ENCODE measurements at places on chromosomes 2 and 18.

GRCh38 chr2:127052057-127052770, 54.7 kb downstream of the BIN1 start:
- DNase-seq: no peak

GRCh38 chr2:205369813-205370212, 312.5 kb upstream of the NRP2 start:
- DNase-seq: no peak

- no peak for DNase-seq
These were observed 94.3 kb upstream of the GLI2 start for GRCh38 chr2:120641366-120641771.

DNA sequence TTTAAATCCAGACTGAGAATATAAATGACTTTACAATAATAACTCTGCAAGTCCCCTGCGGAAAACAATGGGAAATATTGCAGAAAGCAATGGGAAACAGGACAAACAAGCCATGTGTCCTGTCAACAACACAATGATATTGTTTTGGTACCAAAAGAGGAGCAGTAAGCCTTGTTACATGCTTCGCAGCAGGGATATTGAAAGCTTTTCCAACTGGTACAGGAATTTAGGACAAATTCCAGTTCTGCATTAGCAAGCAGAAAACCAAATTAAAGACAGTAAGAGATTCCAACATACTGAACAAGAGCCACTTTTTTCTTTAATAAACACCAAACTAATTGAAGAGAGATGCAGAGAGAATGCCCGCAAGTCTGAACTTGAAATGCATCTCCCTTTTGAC, 30.0 kb downstream of the FRZB start:
- no peak for DNase-seq

- DNase-seq: no peak
These were observed 183.8 kb downstream of the MYT1L start for GRCh38 chr2:2146969-2147900.

- DNase-seq: no peak
These were observed 773 bp downstream of the CMPK2 start for GRCh38 chr2:6864923-6865345.

GRCh38 chr2:226738821-226739544, 60.6 kb downstream of the IRS1 start:
- no peak for DNase-seq

- no peak for DNase-seq
These were observed at the start of gene CCL20 for GRCh38 chr2:227813562-227814353. CCL20 (plus strand) TSS chr2:227813842; CDS start chr2:227813912, 70 bp downstream.

DNA sequence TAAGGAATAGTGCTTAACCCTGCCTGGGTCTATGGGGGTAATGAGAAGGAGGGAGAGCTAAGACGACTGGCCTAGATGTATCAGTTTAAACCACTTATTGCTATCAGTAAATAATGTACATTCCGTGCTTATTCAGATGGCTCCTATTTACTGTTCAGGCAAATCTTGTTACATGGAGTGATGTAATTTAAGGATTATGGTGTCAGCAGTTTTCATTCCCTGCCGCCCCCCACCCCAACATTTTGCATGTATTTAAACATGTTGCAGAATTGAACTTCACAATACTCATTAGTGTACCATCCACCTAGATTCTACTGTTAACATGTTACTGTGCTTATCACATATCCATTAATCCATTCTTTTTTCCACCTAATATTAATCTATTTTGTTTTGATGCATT, 11.7 kb downstream of the AGPS start:
- no peak for DNase-seq

- no peak for DNase-seq
These were observed 79.3 kb upstream of the ITPRID2 start for GRCh38 chr2:181812106-181812743.

- DNase-seq: peak; percentile 19
These were observed 813.7 kb upstream of the ACVR2A start for GRCh38 chr2:147030966-147031720.

DNA sequence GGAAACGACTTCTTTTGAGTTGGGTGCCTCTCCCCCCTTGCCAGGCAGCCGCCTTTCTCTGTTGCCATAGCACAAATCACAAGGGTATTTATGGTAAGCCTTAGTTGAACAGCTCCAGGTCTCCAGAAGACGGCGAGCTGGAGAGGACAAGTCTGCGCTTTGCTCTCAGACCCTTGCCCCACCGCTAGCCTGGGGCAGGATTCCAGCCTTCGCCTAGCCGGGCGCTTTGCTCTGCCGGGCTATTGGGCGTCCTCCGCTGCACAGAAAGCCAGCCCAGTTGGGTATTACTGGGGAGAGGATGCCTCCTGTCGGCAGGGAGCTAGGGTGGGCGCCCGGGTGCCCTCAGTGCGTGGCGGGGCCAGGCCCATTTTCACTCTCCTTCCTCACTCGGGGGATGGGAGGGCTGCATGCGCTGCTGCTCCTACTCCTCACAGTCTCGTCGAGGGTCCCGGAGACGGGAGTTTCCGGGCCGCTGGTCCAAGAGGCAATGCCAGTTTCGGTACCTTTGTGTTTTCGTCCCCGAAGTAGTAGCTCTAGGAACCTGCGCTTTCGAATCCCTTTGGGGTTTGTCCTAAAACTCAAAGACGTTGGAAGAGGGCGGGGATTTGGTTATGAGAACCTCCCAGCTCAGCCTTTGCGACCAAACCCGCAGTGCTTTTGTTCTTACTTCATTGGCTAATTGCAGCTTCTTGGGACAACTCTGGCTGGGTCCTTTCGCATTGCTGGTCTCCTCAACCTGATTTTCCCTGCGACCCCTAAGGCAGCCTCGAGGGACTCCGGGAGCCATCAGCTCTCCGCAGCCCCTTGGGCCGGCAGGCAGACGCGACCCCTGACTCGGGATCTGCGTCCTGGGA, 3.6 kb upstream of the DLX2 start:
- peak; percentile 11 for DNase-seq

GRCh38 chr2:111100765-111101162, 19.9 kb upstream of the BCL2L11 start:
- DNase-seq: no peak

GRCh38 chr2:102253140-102253752, 58.1 kb upstream of the IL1RL1 start:
- no peak for DNase-seq

GRCh38 chr2:149422337-149422990, 92.1 kb downstream of the LYPD6 start:
- DNase-seq: no peak

DNA sequence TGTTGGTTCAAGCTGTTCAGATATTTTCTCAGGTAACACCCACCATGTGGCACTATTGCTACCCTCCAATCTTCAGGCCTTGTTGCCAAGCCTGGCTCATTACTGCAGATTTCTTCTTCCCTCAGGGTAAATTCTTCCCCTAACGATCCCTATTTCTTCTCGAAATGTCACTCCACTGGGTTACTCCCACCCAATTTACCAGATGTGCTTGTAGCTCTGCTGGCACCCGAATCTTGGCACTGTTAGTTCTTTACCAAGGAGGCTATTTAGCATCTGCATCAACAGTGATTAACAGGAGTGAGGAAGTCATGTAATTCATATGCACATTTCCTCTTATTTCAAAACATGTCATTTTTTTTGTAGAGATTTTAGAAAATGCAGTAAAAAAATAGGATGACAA, 217.1 kb upstream of the CYRIA start:
- DNase-seq: no peak

DNA sequence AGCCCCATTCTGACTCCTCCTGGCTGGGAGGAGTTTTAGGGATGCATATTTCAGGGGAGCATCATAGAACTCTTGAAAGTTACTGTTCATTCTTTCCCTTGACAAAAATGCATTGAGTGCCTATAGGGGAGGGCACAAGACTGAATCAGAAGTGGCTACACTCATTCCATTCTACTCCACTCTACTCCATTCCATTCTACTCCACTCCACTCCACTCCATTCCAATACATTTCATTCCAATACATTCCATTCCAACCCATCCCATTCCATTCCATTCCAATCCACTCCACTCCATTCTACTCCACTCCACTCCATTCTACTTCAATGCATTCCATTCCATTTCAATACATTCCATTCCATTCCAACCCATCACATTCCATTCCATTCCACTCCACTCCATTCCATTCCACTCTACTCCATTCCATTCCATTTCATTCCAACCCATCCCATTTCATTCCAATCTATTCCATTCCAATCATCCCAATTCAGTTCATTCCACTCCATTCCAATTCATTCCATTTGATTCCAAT, 110.8 kb downstream of the LOXHD1 start:
- no peak for DNase-seq

Data from muscle of back (tissue), 13 donors.